HAP-1 (cell line): ENCODE measurements at places on chromosomes 6 and 20.

GRCh38 chr20:22833851-22834250 is 201.3 kb upstream of the SSTR4 start:
- DNase-seq = no peak

DNA sequence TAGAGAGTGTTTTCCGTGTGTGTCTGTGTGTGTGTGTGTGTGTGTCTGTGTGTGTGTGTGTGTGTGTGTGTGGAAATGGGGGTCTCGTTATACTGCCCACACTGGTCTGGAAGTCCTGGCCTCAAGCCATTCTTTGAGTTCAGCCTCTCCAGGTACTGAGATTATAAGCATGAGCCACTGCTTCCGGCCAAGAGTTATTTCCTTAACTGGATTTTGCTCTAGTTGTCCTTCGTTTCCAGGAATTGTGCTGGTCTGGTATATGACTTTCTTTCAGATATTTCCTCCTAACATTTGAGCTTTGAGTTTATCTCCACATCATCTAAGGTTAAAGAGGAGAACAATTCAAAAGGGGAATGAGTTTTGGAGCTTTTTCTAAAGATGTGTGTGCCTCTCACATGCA is 124.8 kb downstream of the SH3BGRL2 start:
- no peak for DNase-seq

- DNase-seq = no peak
Observed at GRCh38 chr6:51099201-51099600, 280.5 kb downstream of the TFAP2B start.

DNA sequence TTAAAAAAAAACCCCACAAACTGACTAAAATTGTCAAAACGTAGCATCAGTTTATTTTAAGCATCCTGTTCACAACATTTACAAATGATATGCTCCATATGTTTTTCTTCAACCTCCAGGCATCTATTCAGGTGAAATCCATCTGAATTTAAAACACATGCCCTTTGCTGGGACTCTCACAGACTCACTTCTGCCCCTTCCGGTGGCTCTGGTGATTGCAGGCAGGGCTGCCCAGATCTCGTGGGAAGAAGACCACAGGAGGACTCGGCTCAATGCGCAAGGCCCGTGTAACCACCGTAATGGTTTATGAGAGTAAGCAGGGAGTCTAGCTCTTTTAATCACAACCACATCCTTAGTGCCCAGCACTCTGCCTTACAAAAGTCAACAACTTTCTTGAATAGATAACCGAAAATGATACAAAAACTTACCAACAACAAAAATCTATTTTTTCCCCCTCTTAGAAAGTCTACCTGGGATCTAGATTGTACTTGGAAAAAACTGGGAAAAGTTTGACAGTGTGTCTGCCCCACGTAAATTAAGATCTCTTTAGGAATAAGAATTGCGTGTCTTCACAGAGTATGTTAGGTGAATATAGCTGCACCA is 139.1 kb downstream of the KIF16B start:
- DNase-seq = peak; percentile 32

DNA sequence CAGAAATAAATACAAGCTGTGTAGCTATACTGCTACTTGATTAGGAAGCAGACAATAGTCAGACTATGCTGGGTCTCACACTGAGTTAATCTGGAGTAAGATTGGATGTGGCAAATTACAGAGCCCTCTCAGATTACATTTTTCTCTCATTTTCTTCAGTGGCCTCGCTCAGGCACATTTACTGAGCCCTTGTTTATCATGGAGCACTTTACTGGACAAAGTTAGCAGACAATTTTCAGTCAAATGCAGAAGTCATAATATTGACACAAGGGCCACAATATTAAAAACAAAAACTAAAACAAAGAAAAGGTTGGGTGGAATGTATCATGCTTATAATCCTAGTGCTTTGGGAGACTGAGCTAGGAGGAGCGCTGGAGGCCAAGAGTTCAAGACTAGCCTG is 95.0 kb upstream of the MAP3K7 start:
- no peak for DNase-seq

- DNase-seq = no peak
Observed at GRCh38 chr20:45827712-45828111, 600 bp upstream of the TNNC2 start.

DNA sequence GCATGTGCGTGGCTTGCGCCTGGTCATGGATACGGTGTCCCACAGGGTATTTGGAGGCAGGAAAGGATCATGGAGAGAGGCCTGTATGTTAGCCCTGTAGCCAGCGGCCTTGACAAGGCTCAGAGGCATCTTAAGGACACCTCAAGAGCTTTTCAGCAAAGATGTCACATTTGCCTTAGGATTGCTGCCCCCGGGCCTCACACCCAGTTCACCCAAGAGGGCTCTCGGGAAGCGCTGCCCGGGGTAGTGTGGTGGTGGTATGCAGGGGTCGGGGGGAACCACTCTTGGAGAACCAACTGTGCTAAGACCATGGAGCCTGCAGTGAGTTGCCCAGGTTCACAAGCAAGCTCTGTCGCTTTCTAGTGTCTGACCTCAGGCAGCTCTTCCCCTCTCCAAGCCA is 36.9 kb upstream of the VSTM2L start:
- DNase-seq = no peak

DNA sequence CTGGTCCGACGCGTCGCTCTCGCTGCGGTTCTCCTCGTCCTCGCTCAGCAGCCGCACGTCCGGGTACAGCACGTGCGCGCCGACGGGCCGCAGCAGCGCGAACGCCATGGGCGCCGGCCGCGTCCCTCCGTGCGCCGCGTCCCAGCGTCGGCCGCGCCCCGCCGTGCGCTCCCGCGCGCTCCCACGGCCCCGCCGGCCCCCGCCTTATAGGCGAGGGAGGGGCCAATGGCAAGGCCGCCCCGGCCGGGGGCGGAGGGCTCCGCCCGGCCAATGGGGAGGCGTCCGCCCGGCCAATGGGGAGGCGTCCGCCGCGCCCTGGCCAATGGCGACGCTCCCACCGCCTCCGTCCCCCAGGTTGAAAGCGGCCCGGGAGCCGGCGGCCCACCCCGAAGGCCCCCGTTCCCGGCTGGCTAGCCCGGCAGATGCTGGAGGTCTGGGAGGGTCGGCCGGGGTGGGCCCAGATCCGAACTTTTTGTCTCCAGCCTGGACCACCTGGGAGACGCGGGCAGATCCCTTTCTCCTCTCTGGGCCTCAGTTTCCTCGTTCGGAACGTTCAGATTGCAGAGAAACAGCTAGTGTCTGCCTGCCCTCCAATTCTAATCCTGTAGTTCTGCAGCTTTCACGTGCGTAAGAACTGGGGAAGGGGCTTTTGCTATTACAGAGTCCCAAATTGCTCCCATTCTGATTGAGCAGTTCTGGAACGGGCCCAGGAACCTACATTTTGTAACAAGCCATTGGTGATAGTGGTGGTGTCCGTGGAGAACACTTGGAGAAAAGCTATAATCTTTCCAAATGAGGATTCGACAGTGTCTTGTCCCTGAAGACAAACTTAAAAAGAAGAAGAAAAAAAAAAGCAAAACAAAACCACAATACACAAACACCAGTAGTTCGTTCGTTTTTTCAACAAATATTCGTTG is at the start of gene TCF15:
Gene TCF15 (minus strand): TSS at position 180 of the 917 bp plus-strand sequence. CDS start 72 bp downstream, at position 108.
- peak; percentile 78 for DNase-seq

- no peak for DNase-seq
Observed at GRCh38 chr6:128567029-128567428, 46.6 kb upstream of the PTPRK start.

DNA sequence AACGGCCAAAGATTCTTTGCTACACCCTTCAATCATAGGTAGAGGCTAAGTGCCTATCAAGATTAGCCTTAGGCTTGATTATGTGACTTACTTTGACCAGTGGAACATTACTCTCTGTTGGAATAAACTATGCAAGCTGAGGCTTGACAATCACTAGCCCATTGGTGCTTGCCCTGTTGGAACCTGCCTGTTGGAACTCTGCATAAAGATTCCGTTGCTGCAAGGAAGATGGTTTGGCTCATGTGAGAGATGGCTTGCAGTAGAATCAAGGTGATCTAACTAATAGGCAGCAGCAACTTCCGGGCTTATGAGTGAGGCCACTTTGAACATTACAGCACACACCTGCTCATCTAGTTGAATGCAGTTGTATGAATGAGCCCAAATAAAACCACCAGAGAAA is 227.7 kb upstream of the TSHZ2 start:
- no peak for DNase-seq

DNA sequence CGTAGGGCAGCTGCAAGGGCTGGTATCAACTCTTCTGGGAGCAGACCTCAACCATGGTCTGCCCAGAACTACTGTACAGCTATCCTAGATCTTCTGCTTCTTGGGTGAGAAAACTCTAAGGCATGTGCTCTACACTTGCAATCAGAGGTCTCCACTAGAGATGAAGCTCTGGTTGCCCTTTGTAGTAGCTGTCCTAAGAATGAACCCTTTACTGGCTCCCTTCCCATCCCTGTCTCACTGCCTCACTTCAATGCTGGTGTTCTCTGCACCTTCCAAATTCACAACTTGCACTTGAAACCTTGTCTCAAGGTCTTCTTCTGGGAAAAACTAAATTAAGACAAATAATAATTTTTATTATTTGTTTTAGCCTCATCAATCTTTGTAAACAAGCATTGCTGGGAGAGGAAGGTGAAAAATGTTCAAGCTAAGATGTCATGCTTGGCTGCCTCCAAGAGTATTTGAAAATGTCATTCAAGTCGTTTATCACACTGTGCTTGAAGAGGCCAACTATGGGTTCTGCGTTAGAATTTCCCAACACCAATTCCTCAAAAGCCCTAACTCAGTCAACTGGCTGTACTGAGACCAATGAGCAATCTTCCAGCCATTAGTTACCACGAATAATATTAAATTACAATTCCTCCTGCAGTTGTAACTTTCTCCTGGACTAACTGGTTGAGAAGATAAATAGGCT is 255.7 kb upstream of the PRND start:
- no peak for DNase-seq

GRCh38 chr20:5729348-5729747 is 20.9 kb upstream of the SHLD1 start:
- DNase-seq = no peak

- peak; percentile 64 for DNase-seq
Observed at GRCh38 chr6:7138921-7139358, 31.2 kb downstream of the RREB1 start.

DNA sequence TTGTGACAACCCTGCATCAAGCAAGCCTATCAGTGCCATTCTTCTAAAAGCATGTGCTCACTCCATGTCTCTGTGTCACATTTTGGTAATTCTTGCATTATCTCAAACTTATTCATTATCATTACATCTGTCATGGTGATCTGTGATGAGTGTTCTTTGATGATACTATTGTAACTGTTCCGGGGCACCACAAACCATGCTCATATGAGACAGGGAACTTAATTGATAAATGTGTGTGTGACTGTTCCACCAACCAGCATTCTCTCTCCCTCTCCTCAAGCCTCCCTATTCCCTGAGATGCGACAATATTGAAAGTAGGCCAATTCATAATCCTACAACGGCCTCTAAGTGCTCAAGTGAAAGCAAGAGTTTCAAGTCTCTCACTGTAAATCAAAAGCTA is 4.0 kb downstream of the HUS1B start:
- DNase-seq = no peak

- DNase-seq = no peak
Observed at GRCh38 chr6:129041563-129041962, 158.6 kb downstream of the LAMA2 start.

- DNase-seq = no peak
Observed at GRCh38 chr6:167742719-167743303, 83.9 kb upstream of the AFDN start.

- DNase-seq = peak; percentile 74
Observed at GRCh38 chr6:95685822-95686221, 108.5 kb downstream of the MANEA start.

- DNase-seq = no peak
Observed at GRCh38 chr6:32886681-32887383, 32.8 kb downstream of the PSMB9 start.

DNA sequence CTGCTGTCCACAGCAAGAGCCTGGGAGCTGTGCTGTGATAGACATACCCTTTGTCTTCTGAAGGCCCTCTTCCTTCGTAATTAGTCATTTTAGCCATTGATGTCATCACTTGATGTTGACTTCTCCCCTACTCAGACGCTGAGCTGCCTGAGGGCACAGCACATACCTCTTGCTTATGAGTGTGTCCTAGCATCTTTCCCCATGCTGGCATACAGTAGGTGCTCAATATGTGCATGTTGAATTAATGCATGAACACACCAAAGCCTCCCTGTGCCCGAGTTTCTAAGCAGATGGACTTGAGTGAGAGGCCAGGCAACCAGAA is 35.8 kb upstream of the FAM83D start:
- no peak for DNase-seq

- DNase-seq = no peak
Observed at GRCh38 chr20:41169791-41170351, 32.5 kb downstream of the PLCG1 start.

- no peak for DNase-seq
Observed at GRCh38 chr6:95576218-95576997, 927 bp upstream of the MANEA start.

- DNase-seq = no peak
Observed at GRCh38 chr6:133854041-133854363, 34.9 kb upstream of the TCF21 start.

DNA sequence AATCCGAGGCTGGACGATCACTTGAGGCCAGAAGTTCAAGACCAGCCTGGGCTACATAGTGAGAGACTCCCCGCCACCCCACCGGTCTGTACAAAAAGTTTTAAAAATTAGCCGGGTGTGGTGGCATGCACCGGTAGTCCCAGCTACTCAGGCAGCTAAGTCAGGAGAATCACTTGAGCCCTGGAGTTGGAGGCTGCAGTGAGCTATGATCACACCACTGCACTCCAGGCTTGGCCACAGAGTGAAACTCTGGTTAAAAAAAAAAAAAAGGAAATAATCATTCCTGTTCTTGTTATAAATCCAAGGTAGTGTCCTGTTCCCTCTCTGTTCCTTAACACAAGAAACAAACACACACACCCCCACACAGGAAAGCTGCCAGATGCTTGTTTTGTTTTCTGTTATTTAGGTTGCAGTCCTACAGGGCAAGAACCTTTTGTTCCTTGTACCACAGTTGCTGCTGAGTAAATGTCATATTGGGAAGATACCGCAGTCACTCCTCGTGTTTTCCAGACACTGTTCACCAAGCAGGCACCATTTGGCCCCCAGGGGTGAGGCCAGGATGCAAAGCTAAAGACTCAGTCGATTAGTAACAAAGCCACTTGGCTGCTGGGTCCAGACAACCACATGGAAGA is 28.9 kb downstream of the ASIP start:
- DNase-seq = no peak

- peak; percentile 34 for DNase-seq
Observed at GRCh38 chr6:26155061-26155930, 68.1 kb downstream of the HFE start.

DNA sequence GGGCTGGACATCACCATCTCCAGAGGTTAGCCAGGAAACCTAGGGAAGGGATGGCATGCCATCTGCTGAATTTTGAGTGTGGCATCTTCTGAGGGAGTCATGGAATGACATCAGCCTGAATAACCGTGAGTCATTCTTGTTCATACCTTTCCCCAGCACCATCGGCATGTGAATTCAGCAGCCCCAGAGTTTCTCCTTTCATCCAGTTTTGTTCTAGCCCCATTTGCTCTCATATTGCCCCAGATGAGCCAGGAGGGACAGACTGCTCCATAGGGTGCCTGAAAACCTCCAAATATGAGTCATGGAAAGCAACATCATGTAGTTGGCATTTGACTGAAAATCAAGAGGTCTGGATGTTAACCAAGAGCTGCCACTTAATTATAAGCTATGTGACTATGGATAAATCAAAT is 219.2 kb upstream of the SGK1 start:
- no peak for DNase-seq

- no peak for DNase-seq
Observed at GRCh38 chr20:29448806-29449470, 1808.5 kb upstream of the DEFB115 start.

- no peak for DNase-seq
Observed at GRCh38 chr6:157898640-157899039, 75.6 kb downstream of the SNX9 start.
